Stomach (tissue), 19 donors: ENCODE measurements at places on chromosomes 11 and 22. TPM values are rescaled to one million over a fixed set of nuclear protein-coding genes. Genes with fewer than 3 reads are reported as not detected.

- DNase-seq = no peak
These were observed 14.0 kb upstream of the OAF start for GRCh38 chr11:120196826-120197225.

GRCh38 chr11:121374286-121374985 lies 77.7 kb upstream of the SORL1 start:
- DNase-seq = no peak

DNA sequence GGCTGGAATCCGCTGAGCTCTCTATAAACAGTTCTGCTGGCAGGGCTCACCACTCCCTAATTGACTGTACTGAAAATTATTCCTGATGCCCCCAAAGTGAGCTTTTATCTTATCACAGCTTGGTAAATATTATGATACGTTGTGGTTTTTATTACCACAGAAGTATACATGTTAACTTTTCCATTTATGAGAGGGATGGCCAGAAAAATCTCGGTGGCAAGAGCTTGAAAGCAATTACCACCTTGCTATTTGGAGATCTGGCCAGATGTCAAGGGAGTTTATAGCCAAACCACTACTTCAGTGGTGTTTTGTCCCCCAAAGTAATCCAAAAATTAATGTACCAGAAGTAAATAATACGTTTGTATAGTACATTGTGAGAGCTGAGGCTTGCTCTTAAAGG lies 75.4 kb upstream of the RCN1 start:
- DNase-seq = no peak

DNA sequence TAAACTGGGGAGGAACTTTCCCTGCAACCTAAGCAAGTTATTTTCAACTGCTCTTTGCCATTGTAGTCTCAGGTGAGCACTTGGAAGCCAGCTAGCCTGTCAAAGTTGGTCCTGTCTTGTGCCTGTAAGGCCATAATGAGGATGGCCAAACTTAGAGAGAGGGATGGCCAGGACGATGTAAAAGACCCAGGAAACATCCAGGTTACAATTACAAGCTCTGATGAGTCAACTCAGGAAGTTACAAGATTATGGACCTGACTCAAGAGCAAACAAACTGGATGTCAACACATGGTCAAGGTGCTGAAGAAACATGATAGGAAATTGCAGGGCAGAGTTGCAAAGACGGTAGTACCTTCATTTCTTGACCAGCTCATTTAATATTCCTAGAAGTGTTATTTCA lies 1.6 kb downstream of the GTPBP1 start:
- DNase-seq = peak; percentile 54

DNA sequence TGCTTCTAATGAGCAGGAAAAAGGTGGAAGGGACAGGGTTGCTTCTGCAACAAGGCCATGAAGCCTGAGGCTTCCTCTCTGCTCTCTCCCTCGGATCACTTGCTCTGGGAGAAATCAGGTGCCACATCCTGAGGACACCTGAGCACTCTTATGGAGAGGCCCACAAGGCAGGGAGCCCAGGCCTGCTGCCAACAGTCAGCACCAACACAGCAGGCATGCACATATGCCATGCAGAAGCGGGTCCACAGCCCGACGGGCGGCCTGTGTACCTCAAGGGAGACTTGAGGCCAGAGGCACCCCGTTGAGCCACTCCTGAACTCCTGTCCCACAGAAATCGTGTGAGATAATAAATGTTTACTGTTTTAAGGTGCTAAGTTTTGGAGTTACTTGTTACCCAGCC lies 9.5 kb downstream of the TTLL12 start:
- no peak for DNase-seq

Gene CASP5
- total RNA-seq = 4.3 TPM

DNA sequence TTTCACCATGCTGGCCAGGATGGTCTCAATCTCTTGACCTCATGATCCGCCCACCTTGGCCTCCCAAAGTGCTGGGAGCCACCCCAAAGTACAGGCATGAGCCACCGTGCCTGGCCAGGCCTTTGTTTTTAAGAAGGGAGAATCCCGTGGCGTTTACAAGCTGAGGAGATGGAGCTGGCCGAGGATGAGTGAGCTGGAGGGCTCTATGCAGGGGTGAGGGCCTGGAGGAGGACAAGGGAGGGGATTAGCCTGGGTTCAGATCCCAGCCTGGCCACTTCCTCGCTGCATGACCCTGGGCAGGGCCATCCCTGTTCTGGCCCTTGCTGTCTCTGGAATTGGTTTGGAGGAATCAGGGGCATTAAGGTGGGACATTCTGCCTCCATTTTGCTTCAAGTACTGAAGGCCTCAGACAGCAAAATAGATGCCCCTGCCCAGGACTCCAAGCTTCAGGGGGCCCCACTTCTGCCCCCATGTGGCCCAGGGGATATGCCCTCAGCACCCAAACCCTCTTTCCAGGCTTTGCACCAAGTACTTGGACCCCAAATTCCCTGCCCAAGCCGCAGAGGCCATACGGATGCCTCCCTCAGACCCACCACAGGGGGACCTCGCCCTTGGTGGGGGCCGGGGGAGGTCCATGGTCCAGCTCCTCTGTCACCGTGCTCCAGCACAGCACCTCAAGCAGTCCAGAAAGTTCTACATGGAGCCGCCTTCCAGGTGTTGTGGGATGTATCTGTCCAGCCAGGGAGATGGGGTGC lies 12.1 kb upstream of the LRP5 start:
- no peak for DNase-seq

DNA sequence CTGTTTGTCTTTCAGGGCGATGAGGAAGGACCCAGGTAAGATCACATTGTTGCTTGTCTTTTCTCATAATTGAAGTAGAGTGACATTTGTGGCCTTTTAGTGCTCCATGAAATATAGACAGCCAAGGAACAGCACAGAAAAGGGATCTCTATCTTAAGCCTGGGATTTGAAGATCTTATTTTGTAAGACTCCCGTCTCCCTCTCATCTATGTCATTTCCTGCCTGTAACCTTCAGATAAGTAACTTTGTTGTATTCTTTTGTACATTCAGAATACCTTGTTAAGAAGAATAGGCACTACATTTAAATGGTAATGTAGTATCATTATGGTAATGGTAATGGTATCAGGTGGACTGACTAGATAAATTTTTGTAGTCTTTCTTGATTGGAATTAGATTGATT lies 72.8 kb downstream of the TRIM44 start:
- no peak for DNase-seq

Gene APOA5
- not detected for total RNA-seq

GRCh38 chr11:44964526-44965209 lies 14.0 kb upstream of the TP53I11 start:
- no peak for DNase-seq
